Stimulated activated CD8-positive, alpha-beta memory T cell treated with anti-CD3 and anti-CD28 coated beads, Interleukin-2, amount 100 ng/mL, for 1 hour (primary cell): ENCODE measurements at places on chromosomes 7 and 10.

GRCh38 chr7:82945056-82945455 is 217.6 kb downstream of the PCLO start:
- DNase-seq, result no peak

GRCh38 chr10:133614830-133615580 is 11.6 kb downstream of the FRG2B start:
- no peak for DNase-seq

- no peak for DNase-seq
Observed at GRCh38 chr10:71690094-71690720, 29.4 kb downstream of the C10orf105 start.

- no peak for DNase-seq
Observed at GRCh38 chr7:137934941-137935883, 66.7 kb downstream of the CREB3L2 start.

GRCh38 chr7:137835486-137836112 is 11.2 kb downstream of the DGKI start:
- DNase-seq, result no peak

GRCh38 chr7:103699032-103699431 is 253.0 kb upstream of the SLC26A5 start:
- no peak for DNase-seq

- no peak for DNase-seq
Observed at GRCh38 chr7:53740971-53741370, 705.5 kb downstream of the POM121L12 start.

- no peak for DNase-seq
Observed at GRCh38 chr7:25646726-25647413, 418.6 kb upstream of the NPVF start.

GRCh38 chr7:147245274-147245673 is 1128.7 kb downstream of the CNTNAP2 start:
- no peak for DNase-seq

DNA sequence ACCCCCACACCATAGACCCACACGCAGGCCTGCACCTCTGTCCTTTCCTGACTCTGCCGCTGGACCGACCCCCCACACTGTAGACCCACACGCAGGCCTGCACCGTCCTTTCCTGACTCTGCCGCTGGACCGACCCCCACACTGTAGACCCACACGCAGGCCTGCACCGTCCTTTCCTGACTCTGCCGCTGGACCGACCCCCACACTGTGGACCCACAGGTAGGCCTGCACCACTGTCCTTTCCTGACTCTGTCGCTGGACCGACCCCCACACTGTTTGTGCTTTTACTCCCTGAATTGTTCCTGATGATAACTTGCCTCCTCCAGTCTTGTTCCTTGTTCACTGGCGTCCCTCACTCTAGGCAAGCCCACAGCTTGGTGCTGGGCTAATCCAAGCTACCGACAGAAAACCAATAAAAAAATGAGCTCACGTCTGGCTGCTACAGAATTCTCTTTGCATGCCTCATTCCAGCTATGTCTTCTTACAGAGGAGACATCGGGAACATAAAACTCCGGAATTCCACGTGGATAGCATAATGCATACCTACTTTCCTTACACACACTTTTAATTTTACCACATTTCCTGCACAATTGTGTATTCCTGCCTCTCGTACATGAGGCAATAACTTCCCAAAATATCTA is 494.3 kb downstream of the PTPRN2 start:
- DNase-seq, result no peak

DNA sequence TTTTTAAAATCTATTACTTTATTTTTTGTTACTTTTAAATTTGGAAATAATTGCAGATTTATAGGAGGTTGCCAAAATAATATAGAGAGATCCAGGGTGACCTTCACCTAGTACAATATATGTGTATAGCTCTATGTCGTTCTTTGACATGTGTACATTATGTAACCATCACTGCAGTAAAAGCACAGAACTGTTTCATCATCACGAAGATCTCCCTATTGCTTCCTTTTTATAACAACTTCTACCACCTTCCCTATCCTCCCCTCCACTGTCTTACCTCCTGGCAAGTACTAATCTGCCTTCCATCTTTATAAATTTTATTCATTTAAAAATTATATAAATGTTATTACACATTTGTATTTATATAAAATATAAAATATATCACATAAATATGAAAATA is 251.0 kb downstream of the AUTS2 start:
- DNase-seq, result no peak

DNA sequence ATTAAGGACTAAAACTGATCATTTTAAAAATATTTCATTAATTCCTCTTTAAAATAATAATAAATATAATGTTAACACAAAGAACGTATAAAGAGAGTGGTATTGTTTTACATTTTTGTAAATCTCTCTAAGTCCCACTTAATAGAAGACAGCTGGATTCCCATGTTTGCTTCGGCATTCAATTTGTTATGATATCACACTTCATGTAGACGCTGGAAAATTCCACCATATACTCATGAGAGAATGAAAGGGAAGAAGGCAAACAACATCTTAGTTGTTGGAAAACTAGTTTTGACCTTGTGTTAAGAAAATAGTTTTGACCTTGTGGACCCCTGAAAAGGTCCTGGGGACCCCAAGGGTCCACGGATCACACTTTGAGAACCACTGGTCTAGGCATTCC is 85.3 kb upstream of the MGMT start:
- no peak for DNase-seq

GRCh38 chr10:122568551-122568950 is 8.0 kb downstream of the DMBT1 start:
- no peak for DNase-seq

- no peak for DNase-seq
Observed at GRCh38 chr10:114316744-114317143, 77.7 kb downstream of the VWA2 start.

DNA sequence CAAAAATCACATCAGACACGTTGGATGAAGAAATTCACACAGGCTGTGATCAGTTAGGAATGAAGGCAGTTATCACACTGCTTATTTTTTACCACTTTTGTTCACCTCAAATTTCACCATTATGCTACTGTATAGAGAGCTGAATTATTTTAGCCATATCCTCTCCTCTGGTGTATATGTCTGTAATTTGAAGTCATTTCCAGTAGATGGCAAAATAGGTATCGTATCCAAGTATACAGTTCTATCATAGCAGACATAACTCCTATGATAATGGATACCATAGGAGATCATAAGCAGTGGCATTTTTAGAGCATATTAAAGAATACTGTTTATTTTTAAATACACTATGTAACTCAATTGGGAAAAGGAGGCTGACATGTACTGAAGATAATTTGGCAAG is 909.7 kb downstream of the DNAJB9 start:
- no peak for DNase-seq

DNA sequence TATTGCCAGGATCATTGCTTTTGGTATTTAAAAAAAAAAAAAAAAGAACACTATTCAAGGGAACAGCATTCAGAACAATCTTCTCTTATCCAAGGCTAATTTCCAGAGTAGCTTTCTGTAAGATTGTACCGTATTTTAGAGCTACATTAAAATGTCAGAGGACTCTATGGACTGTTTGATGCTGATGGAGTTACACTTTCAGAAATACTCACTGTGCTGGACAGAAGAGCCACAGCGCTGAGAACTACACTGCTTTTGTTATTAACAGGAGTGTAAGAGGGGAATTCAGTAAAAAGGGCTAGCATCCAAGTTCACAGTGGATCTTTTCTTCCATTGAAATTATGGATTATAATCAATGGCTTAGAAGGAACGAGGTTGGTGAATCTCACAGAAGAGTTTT is 247.7 kb downstream of the AHR start:
- DNase-seq, result no peak

GRCh38 chr10:78785991-78786390 is 282.8 kb upstream of the ZMIZ1 start:
- no peak for DNase-seq

GRCh38 chr7:100801833-100802568 is 25.3 kb downstream of the EPHB4 start:
- DNase-seq, result no peak

GRCh38 chr7:153091477-153091876 is 331.9 kb downstream of the ACTR3B start:
- DNase-seq, result no peak

DNA sequence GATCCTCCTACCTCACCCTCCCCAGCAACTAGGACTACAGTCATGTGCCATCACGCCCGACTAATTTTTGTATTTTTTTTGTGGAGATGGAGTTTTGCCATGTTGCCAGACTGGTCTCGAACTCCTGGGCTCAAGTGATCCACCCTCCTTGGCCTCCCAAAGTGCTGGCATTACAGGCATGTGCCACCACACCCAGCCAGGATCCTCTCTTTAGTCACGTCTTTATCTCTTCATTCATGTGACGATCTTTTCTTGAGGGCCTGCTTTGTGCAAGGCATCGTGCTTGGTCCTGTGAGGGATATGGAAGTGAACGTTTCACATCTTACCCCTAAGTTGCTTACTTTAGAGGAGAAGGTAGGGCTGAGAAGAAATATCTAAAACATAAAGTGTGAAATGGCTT is 21.6 kb downstream of the WBP1L start:
- no peak for DNase-seq

GRCh38 chr7:109101332-109101731 is 531.7 kb downstream of the DNAJB9 start:
- DNase-seq, result no peak

- no peak for DNase-seq
Observed at GRCh38 chr10:921471-922414, 9.8 kb downstream of the LARP4B start.

- DNase-seq, result no peak
Observed at GRCh38 chr7:141648276-141649114, 53.5 kb downstream of the DENND11 start.

GRCh38 chr7:122619664-122620063 is 79.3 kb downstream of the RNF133 start:
- DNase-seq, result no peak

- no peak for DNase-seq
Observed at GRCh38 chr7:27344471-27344870, 101.9 kb downstream of the EVX1 start.

DNA sequence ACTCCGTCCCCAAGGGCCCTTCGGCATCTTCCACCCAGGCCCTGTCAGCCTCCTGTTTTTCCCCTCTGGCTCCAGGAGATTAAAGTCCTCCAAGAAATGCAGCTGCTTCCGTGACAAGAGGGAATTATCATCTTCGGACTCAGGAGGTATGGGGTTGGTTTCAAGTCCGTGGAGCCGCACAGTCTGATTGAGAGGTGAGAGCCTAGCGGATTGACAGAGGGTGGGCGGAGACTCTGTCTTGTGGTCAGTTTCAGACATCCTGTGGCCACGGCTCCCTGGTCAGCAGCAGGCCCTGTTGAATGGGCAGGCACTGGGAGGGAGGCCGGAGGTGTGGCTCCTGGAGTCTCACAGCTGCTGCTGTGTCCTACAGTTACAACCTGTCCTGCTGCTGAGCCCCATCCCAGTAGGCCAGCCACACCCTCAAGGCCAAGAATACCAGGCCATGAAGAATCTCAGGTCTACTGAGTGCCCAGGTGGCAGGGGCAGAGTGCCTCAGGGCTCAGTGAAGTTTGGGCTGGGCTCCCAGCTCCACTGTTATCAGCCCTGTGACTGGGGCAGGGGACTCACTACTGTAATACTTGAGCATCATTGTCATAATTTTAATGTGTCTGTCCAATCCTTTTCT is 49.3 kb upstream of the ZNF716 start:
- no peak for DNase-seq

DNA sequence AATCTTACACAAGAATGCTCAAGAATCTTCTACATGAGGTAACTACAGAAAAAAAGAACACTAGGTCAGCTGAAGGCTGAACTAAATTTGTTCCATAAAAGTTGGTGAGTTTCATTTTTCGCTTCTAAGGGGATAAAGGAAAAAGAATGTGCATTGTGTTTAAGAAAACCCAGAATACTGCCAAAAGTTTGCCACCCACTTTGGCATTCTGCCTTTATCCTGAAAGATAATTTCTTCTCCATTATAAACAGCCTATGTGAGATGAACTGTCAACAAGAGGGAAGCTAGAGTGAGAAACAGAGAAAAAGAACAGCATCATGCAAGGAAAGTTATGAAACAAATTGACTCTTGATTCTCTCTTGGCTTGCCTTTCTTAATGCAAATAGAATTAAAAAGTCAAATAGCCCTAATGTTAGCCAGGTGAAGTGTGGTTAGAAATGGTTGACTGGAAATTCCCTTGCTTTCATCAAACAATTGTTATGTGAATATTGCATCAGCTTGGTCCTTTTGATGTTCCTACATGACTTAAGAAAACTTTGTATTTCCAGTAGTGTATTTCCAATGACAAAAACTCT is 25.8 kb downstream of the STEAP1 start:
- DNase-seq, result no peak

GRCh38 chr7:18337048-18337809 is 158.3 kb upstream of the HDAC9 start:
- no peak for DNase-seq

- DNase-seq, result no peak
Observed at GRCh38 chr7:142602756-142603155, 146.5 kb upstream of the PRSS1 start.

DNA sequence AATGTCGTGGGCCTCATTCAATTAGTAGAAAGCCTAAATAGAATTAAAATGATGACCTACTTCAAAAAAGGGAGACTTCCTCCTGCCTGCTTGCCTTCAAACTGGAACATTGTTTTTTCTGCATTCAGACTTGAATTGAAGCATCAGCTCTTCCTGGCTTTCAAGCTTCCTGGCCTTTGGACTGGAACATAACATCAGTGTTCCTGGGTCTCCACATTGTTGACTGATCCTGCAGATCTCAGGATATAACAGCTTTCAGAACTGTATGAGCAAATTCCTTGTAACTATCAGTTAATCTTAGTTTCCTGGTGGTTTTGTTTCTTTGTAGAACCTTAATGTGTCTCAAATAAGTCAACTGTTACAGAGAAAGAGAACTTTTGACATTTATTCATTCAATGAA is 18.6 kb downstream of the MAGI2 start:
- no peak for DNase-seq

GRCh38 chr7:112010994-112011393 is 195.2 kb downstream of the DOCK4 start:
- no peak for DNase-seq

GRCh38 chr7:75880242-75880641 is 1.4 kb downstream of the RHBDD2 start:
- DNase-seq, result no peak

- no peak for DNase-seq
Observed at GRCh38 chr7:157389951-157390730, 53.3 kb downstream of the DNAJB6 start.

DNA sequence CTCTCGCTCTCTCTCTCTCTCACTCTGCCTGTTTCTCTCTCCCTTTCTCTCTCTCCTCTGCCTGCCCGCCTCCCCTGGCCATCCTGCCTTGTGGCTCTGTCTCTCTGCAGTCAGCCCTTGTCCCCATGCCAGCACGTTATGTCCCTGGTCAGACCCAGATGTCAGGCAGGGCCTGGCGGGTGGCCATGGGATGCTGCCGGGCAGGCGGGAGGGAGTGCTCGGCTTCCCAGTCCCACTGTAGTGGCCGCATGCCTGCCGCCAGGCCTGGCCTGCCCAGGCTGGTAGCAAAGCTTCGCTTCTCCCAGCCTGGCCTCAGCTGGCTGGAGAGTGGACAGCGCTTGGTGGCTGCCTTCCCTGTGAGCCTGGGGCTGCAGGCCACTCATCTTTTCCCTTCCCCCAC is 121.5 kb upstream of the ZNF716 start:
- no peak for DNase-seq

- no peak for DNase-seq
Observed at GRCh38 chr10:103986360-103986759, 19.4 kb downstream of the SLK start.
